ENCODE measurements at places on chromosomes 5 and 9.

- DNase-seq, result no peak
Measured at GRCh38 chr9:24801344-24801743, 255.6 kb upstream of the IZUMO3 start.

DNA sequence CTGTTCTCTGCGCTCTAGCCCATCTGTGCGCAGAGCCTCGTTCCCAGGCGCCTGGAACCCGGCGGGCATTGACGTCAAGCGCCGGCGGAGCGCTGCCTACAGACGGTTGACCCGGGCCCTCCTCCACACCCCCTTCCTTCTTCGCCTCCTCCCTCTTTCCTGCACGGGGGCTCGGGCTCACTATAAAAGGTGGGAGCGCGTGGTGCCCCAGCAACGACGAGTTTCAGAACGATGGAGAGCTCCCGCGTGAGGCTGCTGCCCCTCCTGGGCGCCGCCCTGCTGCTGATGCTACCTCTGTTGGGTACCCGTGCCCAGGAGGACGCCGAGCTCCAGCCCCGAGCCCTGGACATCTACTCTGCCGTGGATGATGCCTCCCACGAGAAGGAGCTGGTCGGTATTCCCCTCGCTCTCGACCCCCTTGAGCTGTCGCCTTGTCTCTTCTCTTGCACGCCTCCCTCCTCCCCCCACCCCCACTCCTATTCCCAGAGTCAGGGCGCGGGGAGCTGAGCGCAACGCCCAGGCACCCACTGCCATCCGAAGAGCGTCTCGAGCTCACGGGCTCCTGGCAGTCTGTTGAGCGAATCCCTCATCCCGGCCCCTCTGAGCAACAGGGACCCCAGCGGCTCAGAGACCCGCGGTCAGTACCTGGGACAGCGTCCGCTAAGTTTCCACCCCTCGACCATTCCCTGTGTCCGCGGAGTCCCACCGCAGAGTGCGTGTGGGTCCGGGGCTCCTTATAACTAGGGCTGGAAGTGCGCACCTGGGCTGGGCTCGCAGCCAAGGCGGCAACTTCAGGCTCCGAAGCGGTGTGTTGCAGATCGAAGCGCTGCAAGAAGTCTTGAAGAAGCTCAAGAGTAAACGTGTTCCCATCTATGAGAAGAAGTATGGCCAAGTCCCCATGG is at the start of gene CARTPT:
TSS of gene CARTPT (plus strand) at position 213 of the 902 bp plus-strand sequence. CDS start at position 232, 19 bp downstream.
- DNase-seq, result no peak

DNA sequence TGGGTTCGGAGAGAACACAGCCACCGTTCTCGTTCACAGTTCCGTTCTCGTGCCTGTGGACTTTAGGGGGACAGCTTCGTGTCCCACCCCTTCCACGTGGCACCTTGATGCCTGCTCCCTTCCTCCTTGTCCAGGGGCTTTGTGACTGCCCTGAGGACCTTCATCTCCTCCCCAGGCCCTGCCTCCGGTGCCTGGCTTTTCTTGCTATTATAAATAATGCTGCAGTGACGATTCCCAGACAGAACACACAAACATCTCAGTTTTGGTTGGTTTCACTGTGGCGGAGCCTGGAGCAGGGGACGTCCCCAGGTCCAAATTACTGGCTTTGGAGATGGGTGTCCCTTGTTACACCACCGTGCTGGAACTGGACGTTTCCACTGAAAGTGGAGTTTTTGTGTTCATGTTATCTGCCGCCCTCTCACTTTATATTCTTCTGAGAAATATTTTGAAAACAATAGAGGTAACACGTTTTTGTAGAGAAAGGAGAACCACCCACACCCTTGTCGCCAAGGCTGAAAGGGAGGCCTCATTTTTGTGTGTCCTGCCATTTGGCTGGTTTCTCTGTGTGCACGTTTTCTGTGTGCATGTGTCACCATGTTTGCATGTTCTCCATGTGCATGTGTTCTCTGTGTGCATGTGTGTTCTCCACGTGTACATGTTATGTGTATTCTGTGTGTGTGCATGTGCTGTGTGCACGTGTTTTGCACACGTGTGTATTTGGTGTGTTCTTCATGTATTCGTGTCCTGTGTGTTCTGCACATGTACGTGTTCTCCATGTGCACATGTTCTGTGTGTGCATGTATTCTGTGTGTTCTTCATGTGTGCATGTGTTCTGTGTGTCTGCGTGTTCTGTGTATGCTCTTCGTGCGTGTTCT is 24.2 kb downstream of the WNK2 start:
- DNase-seq, result no peak

DNA sequence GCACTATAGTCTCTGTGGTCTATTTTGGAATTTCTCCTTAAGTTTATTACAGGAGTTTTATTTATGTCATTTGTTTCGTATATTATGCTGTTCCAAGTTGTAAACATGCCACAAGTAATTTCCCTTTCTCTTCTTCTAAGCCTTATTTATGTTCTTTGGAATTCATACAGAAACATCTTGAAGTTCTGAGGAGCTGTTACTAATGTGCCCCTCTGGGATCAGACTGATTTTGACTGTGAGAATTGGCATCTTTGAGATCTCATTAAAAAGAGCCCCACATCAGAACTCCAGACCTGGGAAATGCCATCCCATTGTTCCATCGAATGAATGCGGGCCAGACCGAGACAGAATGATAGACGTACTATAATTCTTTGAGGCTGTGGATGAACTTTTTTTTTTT is 138.8 kb upstream of the CD180 start:
- DNase-seq, result no peak

GRCh38 chr5:119926301-119926700 is 296.9 kb downstream of the FAM170A start:
- DNase-seq, result no peak

- no peak for DNase-seq
Measured at GRCh38 chr9:111114486-111114885, 76.2 kb upstream of the LPAR1 start.

DNA sequence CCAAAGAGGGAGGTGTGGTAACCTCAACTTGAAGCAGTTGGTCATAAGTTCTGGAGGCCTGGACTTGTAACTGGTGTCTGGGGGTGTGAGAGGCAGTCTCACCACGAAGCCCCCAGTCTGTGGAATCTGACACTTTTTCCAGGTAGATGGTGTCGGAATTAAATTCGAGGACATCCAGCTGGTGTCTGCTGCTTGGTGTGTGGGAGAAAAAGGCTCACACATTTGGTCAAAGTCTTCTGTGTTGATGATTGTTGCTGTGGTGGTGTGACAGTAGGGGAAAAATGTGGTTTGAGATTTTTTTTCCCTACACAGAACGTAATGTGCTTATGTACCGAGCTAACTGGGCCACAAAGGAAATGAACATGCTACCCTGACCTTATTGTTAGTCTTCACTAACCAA is 251.9 kb downstream of the MAT2B start:
- no peak for DNase-seq

GRCh38 chr9:87671478-87671877 is 54.4 kb upstream of the CTSL start:
- DNase-seq, result no peak

DNA sequence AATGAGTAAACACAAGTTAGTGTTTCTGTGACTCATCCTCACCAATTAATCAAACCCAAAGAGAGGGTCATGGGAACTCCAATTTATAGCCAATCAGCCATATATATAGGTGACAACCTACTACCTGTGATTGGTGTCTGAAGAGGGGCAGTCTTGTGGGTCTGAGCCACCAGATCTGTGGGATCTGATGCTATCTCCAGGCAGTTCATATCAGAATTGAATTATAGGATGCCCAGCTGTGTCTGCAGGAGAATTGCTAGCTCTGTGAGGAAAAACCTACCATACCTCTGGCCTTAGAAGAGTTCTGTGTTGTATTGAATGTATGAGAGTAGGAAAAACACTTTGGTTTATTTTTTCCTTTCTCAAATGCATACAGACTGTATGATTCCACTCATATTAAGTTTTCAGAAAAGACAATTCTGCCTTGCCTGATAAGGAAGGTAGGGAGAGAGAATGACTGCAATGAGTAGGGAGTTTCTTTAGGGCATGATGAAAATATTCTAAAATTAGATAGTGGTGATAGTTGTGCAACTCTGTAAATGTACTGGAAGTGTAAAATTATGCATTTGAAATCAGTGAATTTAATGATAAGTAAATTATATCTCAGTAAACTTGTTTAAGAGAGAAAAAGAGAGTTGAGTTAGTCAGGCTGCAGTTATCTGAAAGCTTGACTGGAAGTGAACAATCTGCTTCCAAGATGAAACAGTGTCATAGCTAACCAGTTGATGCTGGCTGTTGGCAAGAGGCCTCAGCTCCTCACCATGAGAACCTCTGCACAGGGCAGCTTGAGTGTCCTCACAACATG is 274.9 kb downstream of the AUH start:
- no peak for DNase-seq

DNA sequence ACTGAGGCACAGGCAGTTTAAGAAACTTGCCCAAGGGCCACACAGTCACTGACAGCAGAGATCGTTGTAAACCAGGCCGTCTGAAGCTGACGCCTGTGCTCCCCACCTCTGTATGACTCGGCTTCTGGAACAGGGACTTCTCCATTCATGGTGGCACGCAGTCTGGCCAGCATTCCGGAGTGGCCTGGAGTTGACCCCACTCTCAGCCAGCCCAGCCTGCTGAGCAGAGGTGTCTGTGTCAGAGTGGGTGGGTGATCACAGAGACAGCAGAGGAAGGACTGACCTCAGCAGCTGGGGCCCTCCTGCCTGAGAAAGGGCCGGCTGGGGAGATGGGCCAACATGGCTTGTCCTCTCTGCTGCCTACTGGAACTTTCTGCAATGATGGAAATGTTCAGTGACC is 12.6 kb downstream of the LRSAM1 start:
- DNase-seq, result no peak

DNA sequence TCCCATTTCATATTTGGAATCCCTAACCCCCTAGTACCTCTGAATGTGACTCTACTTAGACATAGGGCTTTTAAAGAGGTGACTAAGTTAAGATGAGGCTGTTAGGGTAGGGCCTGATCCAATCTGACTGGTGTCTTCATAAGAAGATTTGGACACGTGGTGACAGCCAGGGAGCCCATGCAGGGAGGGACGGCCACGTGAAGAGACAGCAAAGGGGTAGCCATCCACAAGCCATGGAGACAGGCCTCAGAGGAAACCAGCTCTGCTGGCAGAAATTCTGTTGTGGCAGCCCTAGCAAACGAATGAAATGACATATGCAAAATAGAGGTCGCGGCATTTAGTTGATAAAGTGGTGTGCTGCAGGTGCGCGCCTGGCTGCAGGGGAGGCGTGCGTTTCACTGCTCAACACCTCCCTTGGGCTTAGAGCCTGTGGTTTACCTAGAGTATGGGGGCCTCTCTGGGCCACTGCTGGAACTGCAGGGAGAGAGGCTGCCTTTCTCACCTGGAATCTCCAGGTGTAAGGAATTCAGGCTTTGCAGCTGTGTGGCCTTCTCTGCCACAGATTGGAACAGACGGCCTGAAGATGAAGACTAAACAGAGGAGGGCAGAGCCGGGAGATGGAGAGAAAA is 7.1 kb upstream of the AFAP1L1 start:
- peak; percentile 42 for DNase-seq

DNA sequence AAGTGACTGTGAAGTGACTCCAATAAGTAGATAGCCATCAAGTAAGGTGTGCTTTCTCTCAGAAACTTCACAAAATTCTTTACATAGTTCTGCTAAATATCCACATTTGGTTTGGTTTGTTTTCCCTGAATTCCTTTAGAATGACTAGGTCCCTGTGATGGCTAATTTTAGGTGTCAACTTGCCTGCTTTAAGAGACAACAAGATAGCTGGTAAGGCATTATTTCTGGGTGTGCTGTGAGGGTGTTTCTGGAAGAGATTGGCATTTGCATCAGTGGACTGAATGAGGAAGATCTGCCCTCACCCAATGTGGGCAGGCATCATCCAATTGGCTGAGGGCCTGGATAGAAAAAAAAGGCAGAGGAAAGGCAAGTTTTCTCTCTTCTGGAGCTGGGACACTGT is 8.3 kb upstream of the PTBP3 start:
- no peak for DNase-seq

DNA sequence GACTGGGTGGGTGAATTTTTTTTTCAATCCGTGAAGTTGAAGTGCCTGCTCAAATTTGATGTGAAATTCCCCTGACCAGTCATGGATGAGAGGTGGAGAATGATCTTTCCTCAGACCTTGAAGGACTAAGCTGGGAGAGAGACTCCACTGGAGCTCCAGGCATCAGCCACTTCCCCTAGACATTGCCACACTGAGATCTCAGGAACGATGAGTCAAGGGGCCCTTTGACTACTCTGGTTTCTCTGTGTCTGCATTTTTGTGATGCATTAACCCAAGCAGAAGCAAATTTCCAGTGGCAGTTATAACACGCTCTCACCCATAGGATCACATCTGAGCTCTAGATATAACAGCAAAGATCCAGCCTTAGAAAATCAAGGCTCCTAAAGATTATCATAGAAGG is 171.2 kb upstream of the KIF2A start:
- no peak for DNase-seq

- no peak for DNase-seq
Measured at GRCh38 chr5:154284433-154284832, 93.9 kb downstream of the GALNT10 start.

- DNase-seq, result no peak
Measured at GRCh38 chr9:130731355-130731754, 37.8 kb downstream of the EXOSC2 start.

DNA sequence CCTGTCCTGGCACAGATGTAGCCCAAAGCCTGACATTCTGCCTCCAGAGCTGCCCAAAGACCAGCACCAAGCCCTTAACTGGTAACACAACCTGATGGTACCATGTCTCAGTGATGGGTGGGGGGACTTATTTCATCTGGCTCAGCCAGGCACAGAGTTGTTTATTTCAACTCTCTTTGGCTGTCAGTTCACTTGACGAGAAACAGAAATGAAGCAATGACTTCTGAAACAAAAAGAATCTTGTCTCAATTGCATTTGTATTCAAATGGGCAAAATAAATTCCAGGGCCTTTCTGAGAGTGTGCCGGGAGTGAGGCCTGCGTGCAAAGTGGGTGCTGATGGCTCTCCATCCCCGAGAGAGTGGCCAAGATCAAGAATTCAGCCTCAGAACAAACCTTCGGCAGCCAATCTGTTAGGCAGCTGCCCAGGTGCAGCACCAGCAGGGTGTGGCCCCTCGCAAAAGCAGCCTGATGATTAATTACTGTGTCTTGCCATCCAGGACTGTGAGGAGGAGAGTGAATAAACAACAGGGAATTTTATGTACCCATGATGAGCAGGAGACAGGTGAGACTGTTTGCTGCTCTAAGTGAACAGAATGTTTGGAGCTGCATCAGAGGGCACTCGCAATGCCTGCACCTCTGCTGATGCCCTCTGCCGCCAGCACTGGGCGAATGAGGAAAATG is 238.0 kb downstream of the HSPA4 start:
- peak; percentile 67 for DNase-seq

DNA sequence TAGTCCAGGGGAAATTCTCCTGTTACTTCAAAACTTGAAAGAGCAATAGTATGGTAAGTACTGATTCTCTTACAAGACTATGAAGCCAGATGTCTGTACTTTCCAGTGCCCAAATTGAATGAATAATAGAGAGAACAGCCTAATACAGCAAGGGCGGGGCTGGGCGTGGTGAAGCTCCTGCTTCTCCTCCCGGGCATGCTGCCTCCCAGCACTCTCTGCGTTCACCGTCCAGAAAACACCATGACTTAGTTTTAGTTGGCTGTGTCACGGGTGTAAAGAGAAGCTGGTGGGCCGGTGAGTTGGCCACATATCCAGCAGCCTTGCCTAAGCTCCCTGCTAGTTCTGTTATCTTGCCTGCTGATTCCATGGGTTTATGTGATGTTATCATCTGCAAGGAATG is 40.7 kb upstream of the ADAMTS2 start:
- no peak for DNase-seq
